ENCODE measurements at places on chromosomes 12 and 14.
A peak's percentile ranks its signal among the peaks of the same experiment; 100 is the strongest.

GRCh38 chr14:42013153-42013552, 406.5 kb downstream of the LRFN5 start:
- no peak for DNase-seq

- DNase-seq = no peak
Observed at GRCh38 chr14:72945356-72946027, 19.2 kb downstream of the DCAF4 start.

DNA sequence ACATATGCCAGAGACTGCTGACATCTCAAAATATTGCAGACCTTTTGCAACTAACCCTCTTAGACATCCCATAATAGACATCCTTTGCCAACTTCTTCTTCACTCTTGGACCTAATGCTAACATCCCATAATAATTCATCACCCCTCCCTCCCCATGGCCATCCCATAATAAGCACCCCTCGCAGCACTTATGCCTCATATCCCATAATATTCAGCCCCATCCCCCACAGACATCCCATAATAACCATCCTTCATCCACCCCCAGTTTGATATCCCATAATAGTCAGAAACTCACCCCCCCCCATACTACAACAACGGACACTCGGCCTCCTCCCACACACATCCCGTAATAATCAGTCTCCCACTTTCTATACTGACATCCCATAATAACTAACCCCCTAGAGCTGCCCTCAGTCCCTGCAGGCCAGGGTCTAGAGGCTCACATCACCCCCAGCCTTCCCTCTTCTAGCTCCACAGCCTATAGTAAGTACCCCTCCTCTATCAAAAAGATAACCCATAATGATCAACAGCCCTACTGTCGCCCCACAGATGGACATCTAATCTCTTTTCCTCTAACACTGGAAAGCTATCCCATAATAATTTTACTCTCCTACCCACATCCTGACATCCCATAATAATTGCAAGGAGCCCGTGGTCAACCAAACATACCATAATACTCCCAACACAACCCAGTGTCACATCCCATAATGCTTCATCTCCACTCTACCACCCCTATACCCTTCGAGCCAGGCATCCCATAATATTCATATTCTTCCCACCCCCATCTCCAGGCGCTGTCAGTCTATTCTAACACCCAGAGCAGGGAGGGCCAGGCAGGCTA, 792 bp upstream of the CHD4 start:
- peak; percentile 95 for DNase-seq

DNA sequence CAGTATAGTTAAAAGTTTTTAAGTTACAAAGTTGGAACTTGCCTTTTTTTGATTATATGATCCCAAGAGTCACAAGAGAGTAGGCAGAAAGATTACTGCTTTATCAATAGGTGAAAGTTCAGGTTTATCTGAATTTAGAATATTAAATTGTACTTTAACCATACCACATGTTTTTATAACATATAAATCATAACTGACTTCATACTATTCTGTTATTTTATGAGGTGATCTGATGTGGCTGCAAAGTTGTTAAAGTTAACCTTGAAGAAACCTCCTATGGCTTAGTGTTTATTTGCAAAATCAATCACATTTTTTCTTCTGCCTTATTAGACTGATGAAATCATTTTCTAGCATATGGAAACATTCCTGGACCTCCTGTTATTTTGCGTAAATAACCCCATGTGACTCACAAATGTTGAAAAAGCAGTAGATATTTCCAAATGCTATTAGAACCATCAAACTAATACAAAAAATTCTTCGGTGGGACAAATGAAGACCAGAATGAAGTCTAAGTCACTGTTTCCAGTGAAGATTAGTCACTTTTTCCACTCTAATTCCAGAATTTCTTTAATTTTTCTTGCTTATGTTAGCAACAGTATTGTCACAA, 132.1 kb downstream of the RAD51B start:
- DNase-seq = no peak

- no peak for DNase-seq
Observed at GRCh38 chr12:14435627-14436026, 70.1 kb downstream of the ATF7IP start.
